Pulmonary artery endothelial cell (primary cell): ENCODE measurements at places on chromosomes 1 and 21. TPM values are rescaled to one million over a fixed set of nuclear protein-coding genes. Genes with fewer than 3 reads are reported as not detected.

GRCh38 chr1:225063722-225064121 is 134.2 kb downstream of the DNAH14 start:
- no peak for DNase-seq

- no peak for DNase-seq
Observed at GRCh38 chr21:37257511-37257966, 9.6 kb downstream of the VPS26C start.

DNA sequence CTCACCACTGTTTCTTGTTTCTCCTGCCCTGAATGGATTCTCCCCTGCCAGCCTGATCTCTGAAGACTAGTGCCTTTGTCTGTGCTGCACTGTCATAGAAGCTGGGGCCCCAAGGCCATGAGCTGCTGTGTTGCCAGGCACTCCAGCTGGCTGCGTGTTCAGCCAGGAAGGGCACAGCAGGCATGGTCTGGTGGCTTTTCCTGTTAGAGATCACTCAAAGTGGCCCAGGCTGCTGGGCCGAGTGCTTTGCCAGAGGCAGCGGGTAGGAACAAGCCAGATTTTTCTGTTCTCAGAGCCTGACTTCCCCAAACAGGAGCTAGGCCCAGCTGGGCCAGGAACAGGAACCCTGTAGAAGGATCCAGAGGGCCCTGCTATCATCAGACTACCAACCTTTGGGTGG is 5.2 kb downstream of the ADPRS start:
- no peak for DNase-seq

- no peak for DNase-seq
Observed at GRCh38 chr1:228850141-228851100, 115.1 kb downstream of the RHOU start.

DNA sequence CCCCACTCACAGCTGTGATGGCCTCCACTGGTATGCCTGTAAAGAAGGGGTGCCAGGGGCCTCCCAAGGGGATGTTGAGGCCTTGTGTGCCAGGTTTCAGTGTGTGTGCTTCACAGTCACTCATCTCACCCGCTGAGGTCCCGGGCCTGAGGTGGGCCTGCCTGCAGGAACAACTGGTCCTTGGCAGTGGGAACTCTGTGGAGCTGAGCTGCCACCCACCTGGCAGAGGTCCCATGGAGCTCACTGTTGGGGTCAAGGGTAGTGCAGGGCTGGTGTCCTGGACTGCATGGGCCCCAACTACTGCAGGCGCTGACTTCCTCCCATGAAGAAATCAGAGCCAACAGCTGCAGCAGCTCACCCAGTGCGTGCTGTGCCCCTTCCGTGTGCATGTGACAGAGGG is 17.3 kb upstream of the ZNF678 start:
- no peak for DNase-seq

The XCL1 gene
- not detected in 2 replicates for total RNA-seq

The GBP7 gene
- not detected in 2 replicates for total RNA-seq

The F13B gene
- total RNA-seq, result not detected in 2 replicates

The SELP gene
- 1.8 and 3.3 TPM in 2 replicates for total RNA-seq

The ACOT11 gene
- total RNA-seq, result 3.2 and 3.8 TPM in 2 replicates

The DNAJC28 gene
- total RNA-seq, result 0.79 and 1.2 TPM in 2 replicates
